ENCODE measurements at places on chromosomes 6 and 20. TPM values are rescaled to one million over a fixed set of nuclear protein-coding genes. Genes with fewer than 3 reads are reported as not detected.

DNA sequence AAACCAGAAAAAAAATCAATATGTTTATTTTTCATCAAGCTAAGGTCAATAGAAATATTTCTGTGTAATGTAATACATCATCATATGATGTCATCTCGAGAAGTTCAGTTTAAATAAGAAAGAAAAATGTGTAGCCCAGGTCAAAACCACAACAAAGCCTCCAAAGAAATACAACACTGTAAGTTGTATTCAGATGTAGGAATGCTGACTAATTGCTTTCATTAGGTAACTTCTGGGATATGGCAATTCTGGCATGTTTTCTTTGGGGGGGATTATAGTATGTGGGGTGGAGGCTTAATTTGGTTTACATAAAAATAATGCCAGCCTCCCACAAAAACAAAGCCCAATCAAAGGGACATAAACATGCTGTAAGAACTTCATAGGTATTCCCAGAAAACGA lies 881.8 kb upstream of the CITED2 start:
- no peak for DNase-seq

- no peak for DNase-seq
Measured at GRCh38 chr6:155126727-155127439, 131.8 kb downstream of the TIAM2 start.

GRCh38 chr6:51045548-51045947 lies 226.9 kb downstream of the TFAP2B start:
- DNase-seq = no peak

- no peak for DNase-seq
Measured at GRCh38 chr6:134735461-134735860, 214.4 kb downstream of the ALDH8A1 start.

DNA sequence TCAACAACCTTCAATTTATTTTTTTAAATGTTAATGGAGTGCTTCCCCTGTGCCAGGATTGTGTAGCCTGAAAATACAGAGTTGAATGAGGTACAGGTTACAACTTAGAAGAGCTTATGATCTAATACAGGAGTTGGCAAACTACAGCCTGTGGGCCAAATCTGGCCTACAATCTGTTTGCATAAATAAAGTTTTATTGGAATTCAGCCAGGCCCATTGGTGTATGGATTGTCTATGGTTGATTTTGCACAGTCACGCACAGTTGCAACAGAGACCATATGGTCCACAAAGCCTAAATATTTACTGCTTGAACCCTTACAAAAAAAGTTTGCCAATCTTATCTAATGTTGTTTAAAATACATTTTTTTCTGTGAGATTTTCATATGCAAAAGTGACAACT lies 177.3 kb upstream of the CCN2 start:
- DNase-seq = no peak

- DNase-seq = no peak
Measured at GRCh38 chr6:104423691-104424090, 436.0 kb downstream of the HACE1 start.

DNA sequence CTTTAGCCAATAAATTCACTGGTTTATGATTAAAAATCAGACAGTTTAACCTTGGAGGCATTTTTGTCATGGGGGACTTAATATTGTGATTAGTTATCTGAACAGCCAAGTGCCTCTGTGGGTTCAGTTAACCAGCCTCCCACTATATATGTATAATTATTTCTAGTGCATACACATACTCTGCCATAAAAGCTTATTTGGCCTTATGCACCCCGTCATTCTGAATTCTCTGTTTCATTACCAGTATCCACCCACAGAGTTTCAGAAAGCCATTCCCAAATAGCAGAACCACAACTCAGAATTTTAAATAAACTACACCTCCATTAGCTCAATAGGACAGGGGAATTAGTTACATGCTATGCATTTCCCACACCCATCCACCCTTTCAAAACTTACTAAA lies 279.7 kb downstream of the ZFAND3 start:
- no peak for DNase-seq

DNA sequence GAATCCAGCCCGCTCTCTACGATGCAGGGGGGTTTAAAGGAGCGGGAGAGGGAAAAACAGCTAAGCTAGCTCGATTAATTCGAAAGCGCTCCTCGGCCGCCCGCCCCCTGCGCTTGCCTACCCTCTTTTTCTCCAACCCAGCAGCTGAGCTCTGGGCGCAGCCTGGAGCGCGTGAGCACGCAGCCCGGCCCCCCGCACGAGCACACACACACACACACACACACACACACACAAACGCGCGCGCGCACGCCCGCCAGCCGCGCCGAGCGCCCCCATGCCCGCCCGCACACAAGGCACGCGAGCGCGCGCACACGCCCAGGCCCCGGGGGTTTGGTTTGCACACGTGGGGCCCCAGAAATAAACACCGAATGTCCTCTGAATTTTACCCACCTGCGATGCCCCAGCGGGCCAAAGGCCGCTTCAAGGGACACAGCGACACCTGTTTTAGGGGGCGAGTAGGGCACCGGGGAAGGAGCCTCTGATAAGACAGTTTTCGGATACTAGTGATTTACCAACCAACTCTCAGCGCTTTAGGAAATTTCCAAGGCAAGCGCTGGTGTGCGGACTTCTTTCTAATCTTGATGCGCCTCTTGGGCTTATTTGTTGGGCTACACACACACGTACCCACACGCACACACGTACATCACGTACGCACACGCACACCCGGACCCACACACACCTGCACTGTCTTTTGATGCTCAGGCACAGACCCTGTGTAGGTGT lies 802 bp upstream of the NRN1 start:
- DNase-seq = peak; percentile 53

GRCh38 chr6:1216488-1216974 lies 95.4 kb upstream of the FOXQ1 start:
- DNase-seq = no peak

HUS1B gene
- polyA plus RNA-seq = not detected

OPN5 gene
- polyA plus RNA-seq = not detected

OR2B6 gene
- not detected for polyA plus RNA-seq

TP53TG5 gene
- 0.39 TPM for polyA plus RNA-seq

ARMC2 gene
- 10.2 TPM for polyA plus RNA-seq
